ENCODE measurements at places on chromosomes 1 and 21.

GRCh38 chr1:58304346-58304975 is 242.1 kb downstream of the OMA1 start:
- DNase-seq, result no peak

DNA sequence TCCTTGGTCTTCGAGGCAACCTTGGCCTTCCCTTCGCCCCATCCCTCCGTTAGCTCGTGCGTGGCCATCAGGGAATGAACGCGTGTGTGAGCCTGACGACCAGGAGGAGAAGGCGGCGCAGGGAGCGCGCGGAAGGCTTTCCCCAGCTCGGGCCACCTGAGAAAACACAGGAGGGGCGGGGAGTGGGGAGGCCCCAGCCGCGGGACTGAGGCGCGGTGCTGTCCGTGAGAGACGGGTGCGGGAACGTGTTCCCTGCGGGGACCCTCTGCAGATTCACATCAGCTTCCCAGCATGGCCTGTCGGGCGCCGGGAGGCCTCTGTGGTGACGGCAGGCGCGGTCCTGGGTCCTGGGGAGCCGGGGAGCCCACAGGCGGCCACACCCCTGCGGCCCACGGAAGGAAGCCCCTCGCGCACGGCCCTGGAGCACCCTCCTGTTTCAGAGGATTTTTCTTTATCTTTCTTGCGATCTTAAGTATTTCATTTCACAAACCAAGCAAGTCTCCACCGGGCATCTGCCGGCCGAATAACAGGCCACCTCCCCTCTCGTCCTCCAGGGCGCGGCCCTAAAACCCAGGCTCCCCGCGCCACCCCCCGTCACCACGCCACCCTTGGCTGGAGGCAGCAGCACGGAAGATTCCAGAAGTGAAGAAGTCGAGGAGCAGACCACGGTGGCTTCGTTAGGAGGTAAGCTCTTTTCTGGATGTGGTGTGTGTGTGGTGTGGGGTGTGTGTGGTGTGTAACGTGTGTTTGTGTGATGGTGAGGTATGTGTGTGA is 66.3 kb downstream of the SLC19A1 start:
- no peak for DNase-seq

DNA sequence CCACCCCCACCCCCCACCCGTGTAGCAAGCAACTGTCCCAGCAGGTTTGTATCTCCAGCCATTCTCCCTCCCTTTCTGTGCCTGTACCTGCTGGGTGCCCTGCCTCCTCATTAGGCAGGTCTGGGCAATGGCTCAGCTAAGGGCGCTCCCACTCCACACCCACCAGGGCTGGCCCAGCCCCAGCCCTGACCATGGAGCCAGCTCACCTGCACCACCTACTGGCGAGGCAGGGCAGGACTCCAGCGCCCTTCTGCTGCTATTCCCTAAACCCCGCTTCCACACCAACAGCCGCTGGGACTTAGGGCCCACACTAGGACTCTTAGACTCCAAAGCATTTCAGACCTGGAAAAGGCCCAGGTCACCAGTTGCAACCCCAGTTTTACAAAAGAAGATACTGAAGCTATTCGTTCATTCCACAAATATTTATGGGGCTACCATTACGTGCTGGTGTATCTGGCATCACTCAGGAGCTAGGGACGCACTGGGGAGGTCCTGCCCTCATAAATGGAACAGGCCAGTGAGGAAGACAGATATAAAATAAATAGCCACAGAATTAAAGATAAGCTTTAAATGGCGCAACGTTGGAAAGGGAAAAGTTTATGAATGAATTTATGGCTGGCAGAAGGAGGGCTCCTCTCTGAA is 24.0 kb downstream of the PGLYRP3 start:
- DNase-seq, result no peak

GRCh38 chr1:1916851-1917251 is 1.8 kb downstream of the CALML6 start:
- DNase-seq, result no peak

DNA sequence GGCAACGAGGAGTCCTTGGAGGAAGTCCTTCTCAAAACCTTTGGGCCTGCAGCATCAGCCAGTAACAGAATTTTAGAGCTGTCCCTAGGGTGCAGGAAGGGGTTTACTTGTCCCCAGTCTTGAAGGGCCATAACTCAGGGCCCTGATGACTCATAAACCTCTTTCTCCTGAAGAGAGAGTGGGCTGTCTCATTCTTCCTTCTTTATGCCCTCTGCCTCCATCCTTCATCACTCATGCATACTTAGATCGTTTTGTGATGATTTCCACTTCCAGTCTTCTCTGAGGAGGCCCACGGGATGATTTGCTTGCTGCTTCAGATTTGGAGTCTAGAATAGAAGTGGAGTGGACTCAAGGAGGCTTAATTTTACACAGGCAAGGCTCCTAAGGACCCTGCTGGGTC is 60.2 kb downstream of the NDUFS5 start:
- no peak for DNase-seq

GRCh38 chr1:46394108-46394871 is at the start of gene FAAH:
TSS of gene FAAH (plus strand) at chr1:46394317. CDS start at chr1:46394349, 32 bp downstream.
- no peak for DNase-seq

DNA sequence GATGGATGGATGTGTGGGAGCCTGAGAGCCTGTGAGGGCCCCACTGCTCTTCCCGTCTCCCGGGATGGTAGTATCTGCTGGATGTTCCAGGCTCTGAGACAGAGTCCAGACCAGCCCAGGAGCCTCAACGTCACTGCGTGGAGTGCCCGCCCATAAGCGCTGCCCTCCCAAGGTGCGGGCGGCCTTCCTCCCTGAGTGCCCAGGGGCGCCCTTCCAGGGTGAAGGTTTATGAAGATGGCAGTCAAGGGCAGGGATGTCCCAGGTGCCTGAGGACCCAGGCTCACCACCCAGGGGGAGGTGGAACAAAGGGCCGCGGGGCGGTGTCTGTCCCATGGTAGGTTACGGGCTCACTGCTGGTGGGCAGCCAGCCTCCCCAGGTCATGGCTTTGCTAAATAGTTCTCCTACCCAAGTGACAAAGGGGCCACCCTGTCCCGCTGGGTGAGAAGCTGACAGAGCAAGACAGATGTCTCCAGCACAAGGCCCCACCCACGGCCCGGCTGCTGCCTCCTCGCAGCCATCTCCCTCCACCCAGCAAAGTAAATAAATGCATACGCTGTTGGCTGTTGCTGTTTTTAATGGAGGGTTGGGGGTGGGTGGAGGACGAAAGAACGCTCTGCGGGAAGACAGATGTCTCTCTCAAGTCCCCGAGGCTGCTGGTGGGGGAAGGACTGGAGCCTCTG is 9.0 kb upstream of the GPR153 start:
- DNase-seq, result no peak

DNA sequence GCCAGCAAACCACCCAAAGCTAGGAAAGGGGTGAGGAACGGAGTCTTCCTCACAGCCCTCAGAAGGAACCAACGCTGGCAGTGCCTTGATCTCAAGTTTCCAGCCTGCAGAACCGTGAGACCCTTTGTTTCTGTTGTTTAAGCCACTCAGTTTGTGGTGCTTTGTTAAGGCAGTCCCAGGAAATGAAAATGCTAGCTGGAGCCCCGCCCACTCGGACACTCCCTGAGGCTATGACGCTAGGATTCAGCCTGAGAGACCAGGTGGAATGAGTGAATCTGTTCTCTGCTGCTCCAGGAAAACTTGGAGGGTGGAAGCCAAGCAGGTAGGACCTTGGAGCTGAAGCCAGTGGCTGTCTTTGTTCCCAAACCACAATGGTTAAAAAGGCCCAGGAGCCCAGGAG is 196.5 kb upstream of the POU3F1 start:
- DNase-seq, result no peak

DNA sequence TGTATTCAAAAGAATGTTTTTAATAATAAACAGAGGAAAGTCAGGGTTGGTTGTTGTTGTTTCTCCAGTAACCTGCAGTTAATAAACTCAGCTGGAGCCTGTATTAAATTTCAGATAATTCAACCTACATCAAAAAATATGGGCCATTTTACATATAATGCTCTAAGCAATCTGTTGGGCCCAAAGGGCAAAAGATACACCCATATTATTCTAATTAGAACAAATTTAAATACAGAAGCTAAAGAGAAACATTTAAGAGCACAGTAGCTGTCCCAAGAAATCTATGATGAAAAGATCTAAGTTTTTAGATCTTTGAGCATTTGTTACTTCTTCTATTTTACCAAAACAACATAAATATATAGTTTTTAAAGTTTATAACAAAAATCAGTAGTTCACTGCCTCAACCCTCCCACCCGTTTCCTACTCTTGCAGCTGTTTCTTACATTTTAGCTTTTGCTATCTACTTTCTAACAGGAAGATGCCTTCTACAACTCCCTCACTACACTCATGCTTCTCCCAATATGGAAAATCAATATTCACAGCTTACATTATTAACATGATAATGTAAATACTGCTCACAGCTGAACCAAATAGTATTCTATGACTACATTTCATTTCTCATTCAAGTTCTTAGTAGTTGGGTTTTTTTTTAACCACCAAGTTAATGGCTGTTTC is 94.9 kb upstream of the LBR start:
- DNase-seq, result no peak

- no peak for DNase-seq
These were observed 44.9 kb downstream of the S1PR1 start for GRCh38 chr1:101281751-101282150.
